ENCODE measurements at places on chromosomes 1 and 21.
A peak's percentile ranks its signal among the peaks of the same experiment; 100 is the strongest.

- no peak for DNase-seq
These were observed 18.6 kb downstream of the PCSK9 start for GRCh38 chr1:55057956-55058298.

- no peak for DNase-seq
These were observed 10.1 kb downstream of the TRAF5 start for GRCh38 chr1:211336775-211337174.

DNA sequence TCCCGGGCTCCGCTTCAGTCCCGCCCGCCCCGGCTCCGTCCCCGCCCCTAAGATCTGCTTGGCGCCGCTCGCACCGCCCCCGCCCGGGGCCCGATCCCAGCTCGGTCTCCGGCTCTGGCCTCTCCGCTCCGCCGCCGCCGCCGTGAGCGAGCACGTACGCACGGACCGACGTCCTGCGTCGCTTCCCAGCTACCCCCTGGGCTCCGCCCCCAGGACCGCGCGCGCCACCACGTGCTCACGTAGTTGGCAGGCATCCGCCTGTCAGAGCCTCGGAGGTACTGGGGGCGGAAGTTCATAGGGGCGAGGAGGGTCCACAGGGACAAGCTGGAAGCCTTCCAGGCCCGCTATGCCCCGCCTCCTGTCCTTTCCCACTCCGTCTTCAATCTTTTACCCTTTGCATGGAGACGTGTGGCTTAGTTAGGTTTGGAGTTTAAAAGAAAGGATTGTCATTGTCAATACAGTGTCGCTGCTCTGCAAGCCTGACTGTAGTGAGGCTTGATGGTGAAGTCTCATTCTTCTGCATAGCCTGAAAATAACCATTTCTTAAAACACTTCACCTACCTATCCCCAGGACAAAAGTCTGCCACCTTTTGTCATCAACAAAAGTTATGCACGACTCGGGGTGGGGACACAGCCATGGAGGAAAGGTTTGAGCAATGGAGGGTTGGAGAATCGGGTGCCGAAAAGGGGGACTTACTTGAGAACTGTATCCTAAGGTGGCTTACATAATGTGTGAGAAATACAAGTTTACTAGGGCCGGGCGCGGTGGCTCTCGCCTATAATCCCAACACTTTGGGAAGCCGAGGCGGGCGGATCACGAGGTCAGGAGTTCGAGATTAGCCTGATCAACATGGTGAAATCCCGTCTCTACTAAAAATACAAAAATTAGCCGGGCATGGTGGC lies at the start of gene CLK2:
CLK2 (minus strand) TSS at position 162 of the 903 bp plus-strand sequence. CDS start 2,527 bp downstream, outside the sequence.
- peak; percentile 87 for DNase-seq

- peak; percentile 60 for DNase-seq
These were observed 4.1 kb upstream of the ACOT11 start for GRCh38 chr1:54543729-54544496.

- DNase-seq, result no peak
These were observed 75.7 kb upstream of the LAMC2 start for GRCh38 chr1:183110326-183110880.

DNA sequence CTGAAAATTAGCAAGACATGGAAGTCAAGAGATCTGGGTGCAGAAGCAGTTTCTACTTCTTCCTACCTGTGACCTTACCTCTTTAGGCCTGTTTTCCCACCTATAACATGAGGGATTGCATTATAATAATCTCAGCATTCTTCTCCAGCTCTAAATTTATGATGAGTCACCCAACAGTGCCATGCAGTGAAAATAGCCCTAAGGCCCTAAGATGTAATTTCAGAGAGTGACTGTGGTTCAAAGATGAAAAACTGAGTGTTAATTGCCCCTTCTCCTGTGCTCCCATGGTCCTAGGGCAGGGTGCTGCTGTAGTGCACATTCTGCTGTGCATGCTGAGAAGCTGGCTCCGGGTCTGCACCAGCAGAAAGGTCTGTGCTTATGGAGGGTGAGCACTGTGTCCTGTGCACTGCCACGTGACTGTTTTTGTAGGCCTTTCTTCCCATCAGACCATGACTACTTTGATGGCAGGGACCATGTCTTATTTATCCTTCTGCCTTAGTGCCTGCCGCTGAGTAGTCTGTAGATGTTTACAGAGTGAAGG lies 29.7 kb downstream of the JUN start:
- no peak for DNase-seq

- DNase-seq, result no peak
These were observed 478.6 kb downstream of the MATN1 start for GRCh38 chr1:30244801-30245200.

DNA sequence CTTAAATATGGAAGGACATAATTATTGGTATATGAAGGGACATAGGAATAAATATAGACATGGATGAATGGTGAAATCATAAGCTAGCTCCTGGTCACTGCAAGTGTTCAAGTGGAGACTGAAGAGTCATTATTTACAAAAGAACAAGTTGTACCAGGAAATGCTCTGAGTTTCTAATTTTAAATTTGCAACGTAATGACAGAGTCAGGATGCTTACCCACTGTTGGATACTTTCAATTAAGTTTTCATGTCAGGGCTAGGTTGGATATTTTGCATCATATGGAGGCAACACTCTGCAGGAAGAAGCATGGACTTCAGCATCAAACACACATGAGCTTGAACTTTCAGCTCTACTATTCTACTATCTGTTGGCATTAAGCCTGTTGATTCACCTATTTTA lies 499.6 kb upstream of the C1orf87 start:
- no peak for DNase-seq

DNA sequence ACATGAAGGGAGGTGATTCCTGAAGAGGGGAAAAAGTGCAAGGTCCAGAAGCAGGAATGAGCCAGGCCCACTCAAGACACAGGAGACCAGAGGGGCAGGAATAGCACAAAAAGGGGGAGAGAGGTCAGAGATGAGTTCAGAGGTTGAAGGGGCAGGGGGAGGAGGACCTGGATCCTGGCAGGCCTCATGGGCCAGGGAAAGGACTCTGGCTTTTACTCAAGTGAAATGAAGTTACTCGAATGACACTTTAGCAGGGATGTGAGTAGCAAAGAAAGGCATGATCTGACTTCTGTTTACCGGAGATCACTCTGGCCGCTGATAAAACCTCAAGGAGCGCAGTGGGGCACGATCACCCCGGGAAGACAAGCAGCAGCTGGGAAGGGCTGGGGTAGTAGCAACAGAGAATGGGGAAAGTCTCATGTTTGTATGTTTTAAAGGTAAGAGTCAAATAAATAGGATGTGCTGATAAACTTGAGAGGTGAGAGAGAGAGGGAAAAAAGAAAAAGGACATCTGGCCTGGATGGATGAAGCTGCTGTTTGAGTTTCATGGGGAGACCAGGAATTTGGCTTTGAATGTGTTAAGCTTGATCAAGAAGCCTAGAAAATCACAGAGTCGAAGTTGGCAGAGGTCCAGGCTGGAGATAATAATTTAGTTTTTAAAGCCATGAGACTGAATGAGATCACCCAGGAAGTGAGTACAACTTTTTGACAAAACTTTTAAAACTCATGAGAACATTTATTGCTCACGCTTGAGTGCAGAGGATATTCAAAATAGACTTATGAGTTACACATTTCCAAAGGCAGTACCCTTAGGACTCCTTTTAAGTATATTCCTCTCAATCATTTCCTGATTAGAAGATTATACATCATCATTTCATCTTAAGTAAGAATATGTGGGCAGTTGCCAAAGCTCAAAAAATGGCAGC lies 156.0 kb downstream of the RERE start:
- DNase-seq, result no peak

DNA sequence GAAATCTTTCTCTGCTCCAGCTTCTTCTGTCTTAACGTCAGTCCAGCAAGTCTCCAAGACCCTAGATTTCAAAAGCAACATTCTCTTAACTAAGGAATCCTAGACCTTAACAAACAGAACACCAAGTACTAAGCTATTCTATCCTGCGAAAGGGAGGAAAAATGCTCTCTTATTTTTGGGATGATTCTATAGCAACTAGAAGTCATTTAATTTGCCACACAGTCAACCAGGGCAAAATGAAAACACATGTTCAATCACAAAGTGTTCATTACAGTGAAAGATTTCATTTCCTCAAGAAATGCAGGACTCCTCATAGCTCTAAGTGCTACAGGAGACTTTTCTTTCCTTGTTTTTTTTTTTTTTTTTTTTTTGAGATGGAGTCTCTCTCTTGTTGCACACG lies 36.2 kb upstream of the DOCK7 start:
- DNase-seq, result no peak

DNA sequence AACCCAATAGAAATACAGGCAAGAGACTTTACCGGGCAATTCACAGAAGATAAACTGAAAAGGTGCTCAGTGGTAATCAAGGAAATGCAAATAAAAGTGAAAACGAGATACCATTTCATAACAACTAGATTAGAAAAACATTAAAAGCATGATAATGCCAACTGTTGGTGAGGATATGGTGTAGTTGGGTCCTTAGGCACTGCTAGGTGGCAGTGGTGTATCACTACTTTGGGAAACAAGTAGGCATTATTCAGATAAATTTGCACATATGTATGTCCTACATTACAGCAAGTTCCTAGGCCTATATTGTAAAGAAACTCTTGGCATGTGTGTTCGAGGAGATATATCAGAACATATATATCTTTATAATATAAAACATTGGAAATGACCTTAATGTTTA lies 31.0 kb downstream of the AZIN2 start:
- DNase-seq, result peak; percentile 44

DNA sequence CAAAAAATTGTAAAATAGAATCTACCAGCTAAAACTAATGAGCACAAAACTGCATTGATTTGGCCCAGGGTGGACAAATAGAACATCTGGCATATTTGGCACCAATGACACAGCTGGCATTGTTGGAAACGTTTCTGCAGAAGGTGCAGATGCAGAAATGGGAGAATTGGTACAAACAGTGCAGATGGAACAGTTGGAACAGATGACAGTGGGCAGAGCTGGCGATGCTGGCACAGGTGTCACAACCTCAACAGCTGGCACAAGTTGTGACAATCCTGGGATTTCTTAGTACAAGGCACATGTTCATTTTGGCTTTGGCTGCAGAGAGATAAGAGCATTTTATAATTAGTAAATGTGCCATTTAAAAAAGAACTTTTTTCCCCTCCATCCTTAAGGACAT lies 91.1 kb upstream of the ZBTB18 start:
- DNase-seq, result no peak

- DNase-seq, result no peak
These were observed 10.2 kb downstream of the CD52 start for GRCh38 chr1:26327956-26328362.

- peak; percentile 27 for DNase-seq
These were observed 4.8 kb downstream of the KIAA1614 start for GRCh38 chr1:180917306-180918065.

DNA sequence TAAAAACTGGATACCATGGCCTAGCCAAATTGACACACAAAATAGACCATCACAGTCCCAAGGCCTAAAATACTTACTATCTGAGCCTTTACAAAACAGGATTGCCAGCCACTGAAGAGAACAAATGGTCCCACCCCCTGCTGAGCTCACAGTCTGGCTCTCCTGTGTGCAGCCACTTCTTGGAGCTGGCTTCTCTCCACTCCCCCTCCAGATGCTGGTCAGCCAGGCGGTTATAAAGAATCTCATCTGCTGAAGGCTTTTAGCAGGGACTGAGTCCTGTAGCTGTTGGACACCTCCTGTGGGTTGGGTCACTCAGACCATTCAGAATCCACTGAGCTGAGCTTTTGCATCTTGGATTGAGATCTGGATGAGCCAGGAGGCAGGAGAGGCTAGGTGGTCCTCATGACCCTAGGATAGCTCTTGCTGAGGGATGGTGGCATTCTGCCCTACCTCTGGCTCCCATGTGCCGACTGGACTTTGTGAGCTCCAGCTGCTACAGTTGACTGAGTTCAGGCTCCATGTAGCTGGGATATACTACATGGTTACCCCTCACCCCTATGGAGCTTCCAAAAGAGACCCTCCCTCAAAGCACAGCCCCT lies 16.1 kb downstream of the OXCT2 start:
- DNase-seq, result no peak

GRCh38 chr1:15173863-15174614 lies 20.5 kb downstream of the TMEM51 start:
- no peak for DNase-seq

GRCh38 chr1:55448261-55448660 lies 233.1 kb upstream of the USP24 start:
- DNase-seq, result no peak

GRCh38 chr1:192609110-192610079 lies 26.6 kb upstream of the RGS13 start:
- DNase-seq, result peak; percentile 82

All from AML-193 (cell line).